ENCODE measurements at places on chromosomes 16 and 17.
A peak's percentile ranks its signal among the peaks of the same experiment; 100 is the strongest.

DNA sequence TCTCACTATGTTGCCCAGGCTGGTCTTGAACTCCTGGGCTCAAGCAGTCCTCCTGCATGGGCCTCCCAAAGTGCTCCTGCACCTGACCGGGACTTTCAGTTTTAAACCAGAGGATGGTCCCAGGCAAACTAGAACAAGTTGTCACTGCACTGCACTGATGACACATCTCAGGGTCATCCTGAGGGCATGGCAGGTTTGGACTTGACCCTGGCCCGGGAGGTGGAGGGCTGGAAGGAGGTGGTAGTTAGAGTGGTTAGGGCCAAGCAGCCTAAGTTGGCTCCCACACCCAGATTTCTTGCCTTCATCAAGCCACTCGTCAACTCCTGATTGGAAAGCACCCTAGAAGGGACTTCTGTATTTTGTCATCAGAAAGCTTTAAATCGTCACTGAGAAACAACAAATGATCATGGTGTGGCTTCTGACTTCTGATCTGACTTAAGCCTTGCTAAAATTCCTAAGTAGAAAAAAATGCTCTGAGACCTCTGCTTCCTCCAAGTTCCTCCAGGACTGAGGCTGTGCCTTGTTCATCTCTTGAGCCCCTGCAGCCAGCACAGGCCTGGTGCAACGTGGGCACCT, 43.5 kb downstream of the EMP2 start:
- no peak for DNase-seq

DNA sequence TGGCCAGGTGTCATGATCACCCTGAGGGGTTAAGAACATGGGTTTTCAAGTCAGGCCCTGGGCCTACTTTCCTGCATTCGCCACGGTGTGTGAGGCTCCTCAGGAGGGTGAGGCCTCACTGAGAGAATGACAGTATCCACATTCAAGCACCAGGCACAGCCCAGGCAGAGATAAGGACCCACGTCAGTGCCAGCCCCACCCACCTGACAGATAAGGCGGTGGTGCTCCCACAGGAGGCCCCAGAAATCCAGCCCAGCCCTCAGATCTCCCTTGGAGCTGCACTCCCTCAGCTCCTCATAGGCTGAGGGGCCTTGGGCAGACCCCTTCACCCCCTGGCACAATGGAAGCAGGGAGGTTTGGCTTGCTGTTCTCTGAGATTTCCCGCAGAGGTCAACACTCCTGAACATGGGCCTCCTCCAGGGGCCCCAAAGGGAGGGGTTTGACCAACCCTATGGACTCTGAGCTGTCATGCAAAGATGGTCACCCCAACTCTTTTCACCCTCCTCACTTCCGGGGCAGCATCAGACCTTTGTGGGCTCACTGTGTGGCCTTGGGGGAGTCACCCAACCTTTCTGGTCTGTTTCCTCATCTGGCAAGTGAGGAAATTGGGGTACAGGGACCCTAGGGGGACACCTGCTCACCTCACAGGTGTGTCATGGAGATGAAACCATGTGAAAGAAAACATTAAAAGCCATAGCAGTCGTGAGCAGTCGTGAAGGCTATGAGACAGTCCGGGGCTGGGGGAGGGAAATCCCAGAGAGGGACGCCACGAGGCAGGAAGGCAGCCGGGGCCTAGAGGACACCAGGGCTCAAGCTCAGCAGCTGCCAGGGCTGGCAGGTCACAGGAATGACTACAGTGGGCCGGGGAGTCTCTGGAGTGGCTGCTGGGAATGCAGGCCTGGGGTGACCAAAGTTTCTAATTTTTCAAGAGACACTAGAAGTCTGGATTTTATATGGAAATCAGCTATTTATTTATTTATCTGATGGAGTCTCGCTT, 15.4 kb downstream of the PLLP start:
- DNase-seq = no peak

DNA sequence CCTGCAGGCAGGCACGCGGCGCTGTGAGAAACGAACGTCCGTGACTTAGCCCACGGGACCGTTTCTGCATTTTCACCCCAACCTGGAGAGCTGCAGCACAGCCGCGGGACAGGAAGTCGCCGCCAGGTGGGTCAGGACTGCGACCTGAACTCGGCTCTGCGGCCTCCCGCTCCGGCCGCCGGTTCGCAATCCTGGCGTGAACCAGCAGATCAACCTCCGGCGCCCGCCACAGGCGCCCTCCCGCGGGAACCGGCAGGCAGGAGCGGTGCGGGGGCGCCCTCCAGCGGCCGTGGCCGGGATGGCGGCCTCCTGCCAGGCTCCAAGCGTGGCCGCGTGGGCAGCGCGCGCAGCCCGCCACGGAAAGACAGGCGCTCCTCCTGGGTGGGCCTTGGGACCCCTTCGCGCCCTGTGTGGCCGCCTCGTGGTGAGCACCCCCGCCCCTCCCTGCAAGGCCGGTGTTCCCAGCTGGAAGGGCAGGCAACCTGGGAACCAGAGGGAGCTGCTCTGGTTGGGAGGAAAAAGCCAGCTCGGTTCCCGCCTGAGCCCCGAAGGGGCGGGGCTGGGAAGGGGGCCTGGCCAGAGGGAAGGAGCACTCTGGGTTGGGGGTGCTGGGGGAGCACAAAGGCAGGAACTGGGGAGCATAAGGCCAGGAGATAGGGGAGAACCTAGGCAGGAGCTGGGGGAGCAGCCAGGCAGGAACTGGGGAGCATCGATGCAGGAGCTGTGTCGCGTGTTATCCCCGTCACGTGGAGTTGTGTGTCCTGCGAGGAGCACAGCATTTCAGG, 28.2 kb downstream of the ACTG1 start:
- peak; percentile 93 for DNase-seq

GRCh38 chr16:68086336-68086841, 1.2 kb downstream of the NFATC3 start:
- no peak for DNase-seq

GRCh38 chr17:79081571-79082276, 7.1 kb downstream of the ENGASE start:
- DNase-seq = peak; percentile 14

DNA sequence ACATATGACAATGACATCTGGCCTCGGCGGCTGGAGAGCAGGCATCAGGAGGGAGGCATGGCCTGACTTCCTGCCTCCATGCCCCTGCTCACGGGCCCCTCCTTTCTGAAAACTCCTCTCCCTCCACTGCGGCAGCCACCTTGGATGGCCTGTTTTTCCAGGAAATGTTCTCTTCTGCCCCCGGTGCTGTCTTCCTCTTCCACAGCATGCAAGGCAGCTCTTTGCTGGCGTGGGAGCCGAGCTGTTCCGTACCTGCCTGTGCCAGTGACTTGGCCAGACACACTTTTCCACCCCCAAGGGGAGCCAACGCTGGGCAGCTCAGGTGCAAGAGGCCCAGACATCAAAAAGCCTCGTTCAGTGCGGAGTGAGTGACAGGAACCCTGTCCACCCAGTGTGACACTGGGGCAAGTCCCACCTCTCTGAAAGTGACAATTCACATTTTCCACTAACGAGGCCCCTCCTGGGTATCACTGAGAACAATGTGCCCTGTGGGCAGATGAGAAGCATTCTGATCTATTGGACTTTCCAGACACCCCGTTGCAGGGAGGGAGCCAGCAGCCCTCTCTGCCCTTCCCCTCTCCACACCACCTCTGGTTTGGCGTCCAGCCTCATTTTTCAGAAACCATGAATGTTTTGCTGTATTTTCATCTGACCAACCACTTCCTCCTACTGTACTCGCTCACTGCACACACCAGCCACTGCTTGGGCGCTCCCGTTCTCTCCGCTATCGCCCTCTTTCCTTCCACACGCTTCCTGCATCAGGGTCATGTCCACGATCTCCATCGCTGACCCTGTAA, 31.2 kb downstream of the NSMCE1 start:
- no peak for DNase-seq

DNA sequence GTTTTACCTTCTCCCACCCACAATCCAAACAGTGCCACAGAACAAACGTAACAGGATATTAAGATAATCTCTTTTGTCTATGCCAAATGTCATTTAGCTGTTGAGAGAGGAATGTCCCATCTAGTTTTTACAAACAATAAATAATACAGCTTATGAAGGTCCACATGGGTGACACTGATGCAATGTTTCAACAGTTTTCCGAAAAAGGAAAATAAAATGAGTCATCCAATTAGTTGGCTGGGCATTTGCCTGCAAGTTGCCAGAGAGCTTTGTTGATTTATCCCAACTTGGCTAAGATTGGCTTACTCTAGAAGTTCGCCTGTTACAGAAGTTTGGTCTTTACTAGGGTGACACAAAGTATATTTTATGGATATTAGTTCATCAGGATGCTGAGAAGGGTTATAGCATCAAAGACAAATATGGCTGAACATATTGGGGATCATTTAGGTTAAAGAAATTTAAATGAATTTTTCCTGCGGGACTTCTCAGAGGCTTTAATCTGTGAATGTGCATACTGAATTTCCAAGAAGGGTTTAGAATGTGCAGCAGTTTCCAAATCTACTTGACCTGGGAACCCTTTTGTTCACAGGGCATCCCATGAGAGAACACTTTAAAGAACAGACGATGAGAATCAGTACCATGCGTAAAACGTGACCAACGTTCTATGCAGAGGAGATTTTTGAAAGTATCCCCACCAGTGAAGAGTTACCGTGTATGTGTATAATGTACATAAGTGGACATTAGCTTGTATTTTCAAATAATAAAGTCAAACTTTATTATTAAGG, 73.1 kb downstream of the CDH13 start:
- DNase-seq = no peak

GRCh38 chr16:1963806-1964505, 670 bp downstream of the RPS2 start:
- DNase-seq = no peak

GRCh38 chr16:81350306-81350615, 35.5 kb downstream of the GAN start:
- no peak for DNase-seq

Data from GM12892 (cell line).